Activated naive CD8-positive, alpha-beta T cell treated with anti-CD3 and anti-CD28 coated beads for 36 hours (primary cell): ENCODE measurements at places on chromosomes 16 and 17. TPM values are rescaled to one million over a fixed set of nuclear protein-coding genes. Genes with fewer than 3 reads are reported as not detected.

DNA sequence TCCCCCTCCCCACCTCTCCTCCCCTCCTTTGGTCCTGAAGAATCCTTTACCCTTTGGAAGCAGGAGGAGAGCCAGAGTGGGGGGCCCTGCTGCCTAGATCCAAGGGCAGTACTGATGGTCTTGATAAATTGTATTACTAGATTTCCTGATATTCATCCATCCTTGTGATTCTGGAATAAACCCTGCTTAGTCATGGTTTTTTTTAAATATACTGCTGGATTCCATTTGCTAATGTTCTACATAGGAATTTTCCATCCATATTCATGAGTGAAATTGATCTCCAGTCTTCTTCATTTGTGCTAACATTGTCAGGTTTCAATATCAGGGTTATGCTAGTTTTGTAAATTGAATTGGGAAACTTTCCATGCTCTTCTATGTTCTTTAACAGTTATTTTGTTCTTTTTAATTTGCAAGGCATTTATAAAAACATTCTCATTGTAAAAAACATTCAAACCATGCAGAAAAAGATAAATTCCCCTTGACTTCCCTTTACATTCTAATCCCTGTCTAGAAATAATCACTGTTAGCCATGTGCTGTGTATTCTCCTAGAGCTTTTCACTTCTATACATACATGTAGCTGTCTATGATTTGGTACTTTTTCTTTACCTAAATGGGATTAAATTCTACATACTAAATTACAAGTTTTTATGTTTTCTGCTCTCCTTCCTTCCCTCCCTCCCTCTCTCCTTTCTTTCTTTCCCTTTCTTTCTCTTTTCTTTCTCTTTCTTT, 56.7 kb downstream of the CCDC42 start:
- no peak for DNase-seq

GRCh38 chr17:60745544-60745943, 67.9 kb downstream of the BCAS3 start:
- DNase-seq: no peak

- no peak for DNase-seq
These were observed 143.3 kb downstream of the STX8 start for GRCh38 chr17:9432134-9432885.

C16orf89 gene
- total RNA-seq: not detected

- DNase-seq: no peak
These were observed 10.7 kb upstream of the PRPF8 start for GRCh38 chr17:1695365-1695764.
